ENCODE measurements at places on chromosomes 7 and 10.

DNA sequence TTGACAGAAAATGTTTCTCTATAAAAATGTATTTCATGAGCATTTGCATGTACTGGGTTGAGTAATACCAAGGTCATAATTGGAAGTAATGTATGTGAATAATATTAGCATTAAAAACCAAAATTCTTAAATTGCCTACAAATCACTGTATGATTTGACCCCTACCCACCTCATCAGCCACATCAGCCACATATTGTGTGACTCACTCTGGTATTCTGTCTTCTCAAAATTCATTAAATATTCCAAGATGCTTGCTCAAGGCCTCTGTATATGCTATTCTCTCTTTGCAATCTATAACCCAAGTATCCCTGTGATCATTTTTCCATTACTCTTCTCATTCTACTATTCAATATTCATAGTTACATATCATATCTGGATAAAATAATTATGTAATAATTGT is 21.4 kb downstream of the POT1 start:
- DNase-seq: no peak

DNA sequence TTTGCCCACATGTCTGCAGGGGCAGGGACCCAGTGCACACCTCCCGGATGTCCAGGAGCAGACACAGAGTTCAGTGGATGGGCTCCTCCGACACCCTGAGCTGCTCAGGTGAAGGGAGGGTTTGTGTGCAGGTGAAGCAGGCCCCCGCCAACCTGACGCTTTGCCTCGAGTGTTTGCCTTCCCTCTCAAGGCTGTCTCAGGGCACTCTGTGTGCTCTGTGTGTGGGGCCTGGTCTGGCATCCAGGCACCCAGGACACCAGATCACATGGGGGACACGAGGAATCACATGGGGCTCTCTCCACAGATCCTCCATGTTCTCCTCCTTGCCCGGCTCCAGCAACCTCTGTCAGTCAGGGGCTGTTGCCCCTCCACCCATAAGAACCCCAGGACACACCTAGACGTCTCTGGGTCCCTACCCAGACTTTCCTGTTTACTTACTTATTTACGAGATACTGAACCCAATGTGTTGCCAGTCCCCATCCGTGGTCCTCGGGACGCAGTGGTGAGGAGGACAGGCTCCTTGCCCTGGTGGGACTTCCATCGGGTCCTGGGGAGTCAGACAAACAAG is 99.5 kb downstream of the HTR5A start:
- no peak for DNase-seq

DNA sequence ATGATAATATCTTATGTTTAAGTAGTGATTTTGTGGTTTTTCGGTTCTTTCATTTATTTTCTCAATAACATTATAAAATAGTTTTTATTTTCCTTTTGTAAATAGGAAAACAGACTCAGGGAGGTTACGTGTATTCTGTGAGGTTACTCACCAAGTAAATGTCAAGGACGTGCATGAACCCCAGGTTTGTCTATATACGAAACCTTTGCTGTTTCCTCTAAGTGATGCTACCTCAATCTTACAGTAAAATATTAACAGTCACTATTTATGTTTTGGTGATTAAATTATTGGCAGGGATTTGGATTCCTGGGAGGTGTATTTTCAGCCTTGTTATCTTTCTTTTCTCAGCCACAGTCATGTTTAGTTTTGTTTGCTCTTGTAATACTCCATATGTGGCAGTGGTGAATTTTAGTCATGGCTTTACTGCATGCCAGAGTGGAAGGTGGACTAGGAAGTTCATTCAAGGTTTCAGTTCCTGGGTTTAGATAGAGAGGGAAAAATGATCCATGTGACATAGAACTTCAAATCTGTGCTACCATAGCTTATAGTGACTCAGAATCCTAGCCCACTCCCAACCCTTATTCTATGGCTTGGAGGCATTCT is 139.9 kb downstream of the ARL4A start:
- DNase-seq: no peak

DNA sequence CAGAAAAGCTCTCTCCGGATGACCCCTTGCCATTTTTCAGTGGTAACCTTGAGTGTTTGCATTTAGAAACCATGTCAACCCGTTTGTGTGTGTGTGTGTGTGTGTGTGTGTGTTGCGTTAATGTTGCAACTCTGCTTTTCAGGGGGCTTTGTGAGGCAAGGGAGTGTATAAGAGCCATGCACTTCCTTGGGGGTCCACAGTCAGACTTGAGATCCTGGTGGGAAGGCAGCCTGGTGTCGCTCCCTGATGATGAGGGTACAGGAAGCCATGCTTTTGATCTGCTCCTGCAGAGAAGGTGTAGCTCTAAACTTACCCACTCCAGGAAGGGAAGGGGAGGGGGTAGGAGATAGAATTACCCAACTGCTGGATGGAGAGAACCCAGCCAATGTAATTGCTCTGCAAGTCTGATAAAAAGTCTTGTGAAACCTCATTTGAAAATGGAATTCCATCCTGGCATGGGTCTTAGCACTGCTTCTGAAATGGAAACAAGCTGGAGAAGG is 10.7 kb downstream of the GRK5 start:
- DNase-seq: no peak

DNA sequence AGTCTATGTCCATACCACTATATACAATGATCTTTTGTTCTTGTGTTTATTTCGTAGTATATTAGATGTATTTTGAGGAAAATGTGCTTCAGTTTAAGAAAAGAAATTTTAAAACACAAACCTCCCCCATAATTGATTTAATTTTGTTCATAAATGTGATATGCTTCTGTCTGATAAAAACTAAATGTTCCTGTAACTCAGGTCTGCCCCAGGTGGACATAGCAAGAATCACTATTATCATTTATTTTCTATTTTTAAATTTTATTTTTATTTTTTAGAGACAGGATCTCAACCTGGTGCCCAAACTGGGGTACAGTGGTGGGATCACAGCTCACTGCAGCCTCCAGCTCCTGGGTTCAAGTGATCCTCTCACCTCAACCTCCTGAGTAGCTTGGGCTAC is 43.2 kb downstream of the BEND7 start:
- DNase-seq: no peak

DNA sequence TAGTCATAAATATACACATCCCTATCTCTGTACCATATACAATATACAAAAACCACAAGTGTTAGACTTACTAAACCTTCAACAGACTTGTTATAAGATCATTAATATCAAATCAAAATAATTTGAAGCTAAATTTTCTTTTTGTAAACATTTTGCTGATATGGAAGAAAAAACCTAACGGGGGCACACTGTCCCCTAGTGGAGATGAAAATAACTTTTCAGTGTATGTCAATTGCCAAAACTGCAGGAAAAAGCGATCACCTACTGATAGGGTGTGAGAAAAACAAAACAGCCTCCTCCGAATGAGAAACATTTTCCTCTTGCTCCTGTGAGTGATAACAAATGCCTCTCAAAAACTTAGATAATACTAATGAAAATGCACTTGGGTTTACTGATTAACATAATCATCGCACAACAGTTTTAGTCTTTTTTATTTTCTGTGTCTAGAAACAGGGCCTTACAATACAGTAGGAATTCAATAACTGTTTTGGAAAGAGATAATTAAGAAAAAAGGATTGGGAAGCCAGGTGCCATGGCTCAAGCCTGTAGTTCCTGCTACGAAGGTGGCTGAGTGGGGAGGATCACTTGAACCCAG is 322.7 kb downstream of the CRPPA start:
- DNase-seq: peak; percentile 6

DNA sequence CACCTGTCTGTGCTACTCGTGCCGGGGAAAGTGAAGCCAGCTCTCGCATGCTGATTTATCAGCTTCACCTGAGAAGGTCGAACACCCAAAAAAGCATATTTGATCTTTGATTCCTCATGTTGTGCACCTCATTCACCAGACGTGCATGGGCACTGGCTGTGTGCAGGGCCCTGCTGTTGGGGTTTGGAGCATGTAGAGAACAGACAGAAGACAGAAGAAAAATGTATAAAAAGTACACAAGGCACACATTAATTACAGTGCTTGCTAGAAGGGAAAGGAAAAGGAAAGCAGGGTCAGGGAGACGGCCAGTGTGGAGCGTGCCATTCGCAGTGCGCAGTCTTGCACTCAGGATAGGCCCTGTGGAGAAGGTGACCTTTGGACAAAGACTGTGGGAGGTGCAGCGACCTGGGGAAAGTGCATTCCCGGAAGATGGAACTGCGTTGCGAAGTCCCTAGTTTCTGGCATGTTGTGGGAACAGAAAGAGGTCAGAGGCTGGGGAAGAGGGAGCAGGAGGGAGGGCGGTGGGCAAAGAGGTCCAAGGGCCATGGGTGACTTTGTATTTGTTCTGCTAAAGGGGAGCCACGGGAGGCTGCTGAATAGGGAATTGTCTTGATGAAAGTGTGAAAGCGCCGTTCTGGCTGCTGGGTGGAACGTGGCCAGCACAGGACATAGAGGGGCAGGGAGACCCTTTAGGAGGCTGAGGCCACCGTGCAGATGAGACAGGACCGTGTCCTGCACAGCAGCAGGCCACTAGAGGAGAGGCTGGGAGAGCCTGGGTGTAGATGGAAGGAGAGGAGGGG is 232.8 kb downstream of the GLRX3 start:
- no peak for DNase-seq

GRCh38 chr7:70893422-70893821 is 238.5 kb upstream of the GALNT17 start:
- DNase-seq: peak; percentile 31

GRCh38 chr7:2613931-2614600 is 17.7 kb upstream of the TTYH3 start:
- DNase-seq: peak; percentile 32

DNA sequence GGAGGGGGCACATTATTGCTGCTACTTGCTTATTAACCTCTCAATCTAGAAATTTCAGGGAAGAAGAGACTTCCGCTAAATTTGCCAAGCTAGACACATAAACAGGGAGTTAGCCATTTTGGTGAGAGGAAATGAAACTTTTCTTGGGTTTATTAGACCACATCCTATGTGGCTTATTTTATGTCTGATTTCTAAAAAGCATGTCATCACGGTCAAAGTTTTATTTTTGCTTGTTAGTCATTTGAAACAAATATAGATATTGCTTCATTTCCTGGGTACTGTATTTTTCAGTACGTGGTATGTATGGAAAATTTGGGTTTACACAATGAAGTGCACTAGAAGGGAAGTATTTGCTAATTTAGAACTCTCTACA is 144.1 kb downstream of the TCF7L2 start:
- no peak for DNase-seq

GRCh38 chr10:23474626-23475025 is 35.8 kb downstream of the OTUD1 start:
- DNase-seq: no peak

DNA sequence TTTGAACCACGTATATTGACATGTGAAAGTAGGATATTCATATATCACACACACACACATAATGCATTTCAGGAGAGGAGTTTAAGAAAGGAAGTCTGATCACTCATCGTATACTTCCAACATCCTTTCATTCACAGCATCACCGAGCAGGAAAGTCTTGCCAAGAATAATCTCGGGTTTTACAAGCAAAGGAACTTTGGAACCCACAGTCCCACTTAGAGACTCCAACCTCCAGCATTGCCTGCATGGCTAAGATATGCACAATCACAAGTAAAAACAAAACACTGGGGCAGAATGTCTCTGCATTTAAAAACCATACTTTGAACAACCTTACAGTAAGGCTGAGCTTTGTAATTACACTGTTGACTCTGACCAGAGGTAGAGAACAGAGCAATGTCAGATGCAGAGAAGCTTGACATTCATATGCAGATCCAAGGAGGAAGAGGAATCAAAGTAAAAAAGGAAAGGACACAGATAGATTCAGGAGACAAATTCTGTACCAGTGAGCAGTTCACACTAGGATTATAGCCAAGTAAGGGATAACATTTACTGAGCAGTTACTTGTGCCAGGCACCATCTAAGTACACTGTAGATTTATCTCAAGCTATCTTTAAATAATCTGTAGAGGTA is 14.8 kb downstream of the THSD7A start:
- no peak for DNase-seq

GRCh38 chr10:45548068-45548467 is 124.5 kb downstream of the ZFAND4 start:
- no peak for DNase-seq

- no peak for DNase-seq
These were observed 73.9 kb downstream of the KCNMA1 start for GRCh38 chr10:77563638-77564270.

- no peak for DNase-seq
These were observed 55.8 kb downstream of the PRKG1 start for GRCh38 chr10:51129946-51130544.

DNA sequence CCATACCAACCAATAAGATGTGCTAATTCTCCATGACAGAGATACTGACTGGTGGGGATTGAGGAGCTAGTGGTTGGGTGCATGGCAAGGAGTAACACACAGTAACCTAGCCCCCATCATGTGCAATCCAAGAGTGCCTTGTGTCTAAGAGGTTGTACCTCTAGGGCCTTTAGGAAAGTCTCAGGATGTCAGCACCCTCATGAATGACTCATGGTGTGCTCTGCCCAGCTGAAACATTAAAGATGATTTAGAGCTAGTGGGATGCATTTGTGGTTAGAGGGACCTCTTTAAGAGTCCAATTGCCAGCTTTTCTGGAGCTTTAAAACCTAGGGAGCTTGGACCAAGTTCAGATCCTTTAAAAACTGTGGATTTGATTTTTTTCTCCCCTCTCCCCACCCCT is 181.1 kb downstream of the HERPUD2 start:
- no peak for DNase-seq
